ENCODE measurements at places on chromosomes 11 and 22. TPM values are rescaled to one million over a fixed set of nuclear protein-coding genes. Genes with fewer than 3 reads are reported as not detected.

- DNase-seq = no peak
Measured at GRCh38 chr11:40397141-40397540, 1062.3 kb downstream of the LRRC4C start.

- no peak for DNase-seq
Measured at GRCh38 chr11:2696455-2696854, 3.3 kb downstream of the KCNQ1OT1 start.

GRCh38 chr11:29751618-29752017, 265.2 kb downstream of the KCNA4 start:
- DNase-seq = no peak

DNA sequence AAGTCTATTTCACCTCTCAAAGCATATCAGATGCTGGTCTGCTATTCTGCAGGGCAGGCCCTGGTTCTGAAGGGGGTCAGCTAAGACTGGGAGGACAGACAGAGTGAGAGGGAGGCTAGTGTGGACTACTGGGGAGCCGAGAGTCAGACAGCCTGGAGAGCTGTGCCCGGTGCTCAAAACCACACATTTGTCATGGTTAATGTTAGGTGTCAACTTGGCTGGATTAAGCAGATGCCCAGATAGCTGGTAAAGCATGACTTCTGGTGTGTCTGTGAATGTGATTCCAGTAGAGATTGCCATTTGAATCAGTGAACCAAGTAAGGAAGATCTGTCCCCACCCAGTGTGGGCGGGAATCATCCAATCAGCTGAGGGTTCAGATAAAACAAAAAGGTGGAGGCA, 102.6 kb downstream of the SNX19 start:
- DNase-seq = no peak

The ALG9 gene
- 31.7 TPM for total RNA-seq

GRCh38 chr11:27540051-27540450, 33.5 kb upstream of the LIN7C start:
- DNase-seq = no peak

GRCh38 chr22:32336121-32336603, 21.5 kb upstream of the RFPL3 start:
- DNase-seq = no peak

DNA sequence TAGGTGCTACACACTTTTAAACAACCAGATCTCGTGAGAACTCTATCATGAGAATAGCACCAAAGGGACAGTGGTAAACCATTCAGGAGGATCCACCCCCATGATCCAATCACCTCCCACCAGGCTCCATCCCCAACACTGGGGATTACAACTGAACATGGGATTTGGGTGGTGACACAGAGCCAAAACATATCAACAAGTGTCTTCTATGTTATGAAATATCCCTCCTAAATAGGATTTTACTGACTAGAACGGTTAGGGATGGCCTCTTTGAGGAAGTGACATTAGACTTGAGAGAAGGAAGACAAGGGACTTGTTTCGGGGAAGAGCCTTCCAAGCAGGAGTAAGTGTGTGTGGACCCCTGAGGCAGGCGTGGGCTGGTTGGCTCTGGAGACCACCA, 11.9 kb upstream of the MRPL11 start:
- no peak for DNase-seq

The ARHGAP20 gene
- not detected for total RNA-seq

DNA sequence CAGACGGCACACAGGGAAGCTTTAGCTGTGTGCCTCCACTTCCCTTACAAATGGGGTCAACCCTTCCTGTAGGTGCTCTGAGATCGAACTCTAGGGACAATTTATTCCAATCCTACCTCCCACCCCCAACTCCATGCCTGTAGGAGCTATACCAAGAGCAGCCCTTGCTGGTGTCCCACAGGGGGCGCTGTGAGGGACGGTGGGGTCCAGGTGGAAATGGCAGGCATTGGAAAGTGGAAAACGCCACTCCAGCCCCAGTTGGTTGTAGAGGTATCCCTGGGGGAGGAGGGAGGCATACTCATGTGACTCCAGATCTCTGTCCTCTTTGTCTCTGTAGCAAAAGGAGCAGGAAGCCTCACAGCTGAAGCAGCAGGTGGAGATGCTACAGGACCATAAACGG, 161.3 kb downstream of the MYO18B start:
- no peak for DNase-seq

GRCh38 chr22:36303115-36303467, 50.2 kb downstream of the APOL1 start:
- DNase-seq = no peak

The HBG2 gene
- not detected for total RNA-seq

DNA sequence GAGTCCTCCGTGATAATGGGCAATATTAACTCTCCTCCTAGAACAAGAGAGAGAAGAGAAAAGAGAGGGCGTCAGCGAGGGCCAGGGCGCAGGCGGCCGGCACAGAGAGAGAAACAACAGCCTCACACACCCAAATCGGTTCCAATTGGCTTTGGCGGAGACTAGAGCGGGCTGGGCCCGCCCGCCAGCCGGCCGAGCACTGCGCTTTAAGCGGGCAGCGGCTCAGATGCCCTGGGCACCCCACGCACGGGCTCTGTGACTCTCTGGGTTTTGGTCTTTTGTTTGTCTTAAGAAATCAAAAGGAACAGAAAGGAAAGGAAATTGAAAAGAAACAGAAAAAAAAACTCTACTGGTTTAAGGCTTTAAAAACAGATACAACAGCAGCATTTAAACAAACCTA, 17.0 kb downstream of the SLC22A12 start:
- DNase-seq = no peak

DNA sequence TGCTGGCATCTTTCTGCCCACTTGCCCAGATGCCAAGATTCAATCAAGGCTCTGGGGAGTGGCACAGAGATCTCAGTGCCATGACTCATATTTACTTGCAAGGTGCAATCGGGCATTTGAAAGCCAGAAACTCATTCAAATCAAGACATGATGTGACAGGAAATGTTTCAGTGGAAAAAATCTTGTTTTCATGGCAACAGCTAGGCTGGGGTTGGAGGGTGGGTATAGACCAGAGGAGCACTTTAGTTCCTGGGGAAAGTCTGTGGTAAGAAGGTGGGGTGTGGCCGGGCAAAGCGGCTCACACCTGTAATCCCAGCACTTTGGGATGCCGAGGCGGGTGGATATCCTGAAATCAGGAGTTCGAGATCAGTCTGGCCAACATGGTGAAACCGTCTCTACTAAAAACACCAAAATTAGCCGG, 1.2 kb downstream of the MAJIN start:
- DNase-seq = peak; percentile 24

DNA sequence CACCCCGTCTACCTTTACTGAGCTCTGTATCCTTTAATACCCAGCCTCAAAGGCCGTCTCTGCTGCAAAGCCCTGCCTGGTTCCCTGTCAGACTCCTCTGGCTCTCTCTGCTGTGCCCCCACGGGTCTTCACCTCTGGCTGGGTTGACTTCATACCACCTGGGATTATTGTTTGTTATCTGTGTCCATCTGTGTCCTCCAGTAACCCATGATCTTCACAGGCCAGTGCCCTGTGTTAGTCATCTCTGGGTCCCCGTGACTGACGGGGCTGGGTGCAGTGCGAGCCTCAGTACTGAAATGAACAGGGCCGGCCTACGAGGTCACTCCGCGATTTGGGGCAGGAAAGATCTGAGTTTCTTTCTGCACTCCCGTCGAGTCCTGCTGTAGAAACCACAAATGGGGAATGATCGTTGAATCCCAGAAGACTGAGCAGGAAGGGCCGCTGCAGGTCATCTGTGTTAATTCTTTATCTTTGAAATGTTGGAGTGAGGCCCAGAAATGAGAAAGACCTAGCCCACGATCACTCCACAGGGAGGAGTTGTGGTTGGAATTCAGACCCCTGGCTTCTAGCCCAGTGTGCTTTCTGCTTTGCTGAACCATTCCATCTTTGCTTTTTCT, 12.3 kb upstream of the TUB start:
- no peak for DNase-seq

The TTC12 gene
- 17.1 TPM for total RNA-seq

- no peak for DNase-seq
Measured at GRCh38 chr11:60570970-60571369, 55.8 kb downstream of the MS4A13 start.

The C11orf87 gene
- total RNA-seq = not detected

DNA sequence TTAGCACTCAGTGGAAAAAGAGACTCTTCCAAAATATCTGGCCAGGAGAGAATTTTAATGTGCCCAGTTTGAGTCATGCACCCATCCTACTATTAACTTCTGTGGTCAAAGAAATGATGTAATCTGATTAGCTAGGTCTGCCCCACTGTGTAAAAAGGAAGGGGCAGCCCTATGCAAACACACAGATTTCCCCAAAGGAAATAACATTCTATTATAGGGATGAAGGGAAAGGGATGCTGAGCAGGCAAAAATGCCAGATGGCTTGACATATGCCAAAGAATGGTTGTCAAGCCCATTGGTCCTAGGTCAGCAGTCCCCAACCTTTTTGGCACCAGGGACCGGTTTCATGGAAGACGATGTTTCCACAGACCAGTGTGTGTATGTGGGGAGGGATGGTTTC, 43.3 kb upstream of the PAK1 start:
- DNase-seq = no peak

- DNase-seq = peak; percentile 26
Measured at GRCh38 chr22:49735411-49735900, 92.2 kb downstream of the BRD1 start.

GRCh38 chr22:35465109-35465701, 65.3 kb downstream of the MCM5 start:
- DNase-seq = no peak

- DNase-seq = no peak
Measured at GRCh38 chr11:57307666-57308270, 17.0 kb downstream of the TNKS1BP1 start.

The SLC1A2 gene
- not detected for total RNA-seq

The SNX19 gene
- total RNA-seq = 41.7 TPM

- DNase-seq = no peak
Measured at GRCh38 chr22:50486561-50487289, at the start of gene MIOX. TSS of gene MIOX (plus strand) at chr22:50486859. CDS start at chr22:50486898, 39 bp downstream.

DNA sequence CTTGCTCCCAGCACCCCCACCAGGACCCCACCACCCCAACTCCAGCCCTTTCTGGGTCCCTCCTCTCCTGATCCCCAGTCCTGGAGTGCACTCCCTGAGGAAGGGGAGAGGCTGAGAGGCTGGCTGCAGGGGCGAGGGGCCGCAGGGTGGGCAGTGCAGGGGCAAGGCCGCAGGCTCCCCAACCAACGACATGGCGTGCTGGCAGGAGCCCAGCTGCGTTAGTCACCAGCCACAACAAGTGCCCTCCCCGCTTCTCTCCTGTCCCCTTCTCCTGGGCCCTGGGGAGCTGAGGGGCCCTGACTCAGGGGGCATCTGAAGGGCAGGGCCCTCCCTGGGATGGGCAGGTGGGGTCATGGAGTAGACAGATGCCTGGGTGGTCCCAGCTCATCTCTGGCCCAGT, 2.3 kb downstream of the CABP7 start:
- no peak for DNase-seq

DNA sequence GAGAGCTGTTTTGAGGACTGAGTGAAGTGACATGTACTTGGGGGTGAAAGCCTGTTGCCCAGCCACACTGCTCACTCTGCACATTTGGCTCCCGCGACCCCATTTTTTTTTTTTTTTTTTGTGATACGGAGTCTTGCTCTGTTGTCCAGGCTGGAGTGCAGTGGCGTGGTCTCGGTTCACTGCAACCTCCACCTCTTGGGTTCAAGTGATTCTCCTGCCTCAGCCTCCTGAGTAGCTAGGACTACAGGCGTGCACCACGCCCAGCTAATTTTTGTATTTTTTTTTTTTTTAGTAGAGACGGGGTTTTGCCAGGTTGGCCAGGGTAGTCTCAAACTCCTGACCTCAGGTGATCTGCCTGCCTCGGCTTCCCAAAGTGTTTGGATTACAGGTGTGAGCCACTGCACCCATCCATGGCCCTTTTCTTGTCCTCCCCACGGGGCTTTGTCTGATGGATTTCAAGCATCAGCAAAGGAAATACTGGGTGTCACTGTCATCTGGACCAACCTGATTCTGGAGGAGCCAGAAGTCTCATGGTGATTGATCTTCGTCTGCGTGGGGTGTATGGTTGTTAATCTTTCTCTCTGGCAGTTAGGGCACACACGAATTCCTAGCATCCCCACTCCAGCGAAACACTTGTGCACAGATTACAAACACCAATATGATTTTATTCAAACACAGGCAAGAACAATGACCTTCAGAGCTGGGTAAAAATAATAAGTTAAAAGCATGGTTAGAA, 3.4 kb upstream of the UCP3 start:
- DNase-seq = no peak

DNA sequence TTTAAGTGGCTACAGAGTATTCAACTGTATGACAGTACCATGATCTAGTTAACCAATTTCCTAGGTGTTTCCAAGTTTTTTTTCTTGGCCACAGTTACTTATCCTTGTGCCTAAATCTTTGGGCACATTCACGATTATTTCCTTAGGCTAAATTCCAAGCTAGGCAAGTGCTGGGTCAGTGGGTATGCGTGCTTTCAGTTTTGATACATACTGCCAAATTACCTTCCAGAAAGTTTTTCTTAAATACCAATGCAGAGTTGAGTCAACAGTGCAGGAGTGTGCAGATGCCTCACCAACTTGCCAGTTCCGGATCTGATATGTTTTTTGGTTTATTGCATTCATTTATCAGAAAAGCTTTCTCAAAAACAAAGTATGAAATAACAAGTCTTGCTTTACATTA, 67.9 kb upstream of the OR4B1 start:
- no peak for DNase-seq

GRCh38 chr11:116930177-116930576, 92.8 kb upstream of the APOA1 start:
- DNase-seq = peak; percentile 60

DNA sequence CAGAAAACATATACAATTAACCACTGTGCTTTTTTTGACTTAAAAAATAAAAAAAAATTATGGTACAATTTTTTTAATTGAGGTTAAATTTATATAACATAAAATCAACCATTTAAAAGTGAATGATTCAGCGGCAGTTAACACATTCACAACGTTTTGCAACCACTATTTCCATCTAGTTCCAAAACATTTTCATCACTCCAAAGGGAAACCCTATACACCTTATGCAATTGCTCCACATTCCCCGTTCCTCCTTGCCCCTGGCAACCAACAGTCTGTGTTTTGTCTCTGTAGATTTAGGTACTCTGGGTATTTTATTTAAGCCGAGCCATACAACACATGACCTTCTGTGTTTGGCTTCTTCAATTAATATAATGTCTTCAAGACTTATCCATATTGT, 15.3 kb downstream of the DDI1 start:
- DNase-seq = no peak

GRCh38 chr22:22111267-22111751, 128.7 kb upstream of the TOP3B start:
- peak; percentile 44 for DNase-seq

GRCh38 chr11:111849631-111850030, 21.8 kb downstream of the ALG9 start:
- no peak for DNase-seq

The POTEH gene
- total RNA-seq = not detected

The SMIM35 gene
- 0.27 TPM for total RNA-seq

- DNase-seq = peak; percentile 35
Measured at GRCh38 chr11:30346068-30346688, 23.3 kb downstream of the ARL14EP start.

The MYRF gene
- total RNA-seq = 1.1 TPM

Measured in activated CD4-positive, alpha-beta T cell treated with anti-CD3 and anti-CD28 coated beads, Interleukin-2, amount 10 ng/mL, durations not matched to agents 7 days and 5 days (primary cell).